ENCODE measurements at places on chromosomes 12 and 14.

DNA sequence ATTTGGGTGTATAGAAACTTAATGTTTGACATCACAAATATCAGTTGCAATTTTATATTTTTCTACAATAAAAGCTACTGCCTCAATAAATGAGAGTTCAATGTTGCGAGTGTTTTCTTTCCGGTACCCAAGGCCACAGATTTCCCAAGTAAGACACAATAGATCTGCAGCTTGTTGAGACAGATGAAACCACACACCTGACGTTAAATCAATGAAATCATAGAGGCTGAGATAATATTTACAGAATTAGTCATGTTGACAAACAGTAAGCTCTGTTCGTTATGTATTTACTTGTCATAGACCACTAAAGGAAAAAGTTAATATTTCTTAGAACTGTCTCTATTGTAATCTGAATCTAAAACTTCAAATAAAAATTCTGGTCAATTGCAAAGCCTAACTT, 49.2 kb upstream of the PTHLH start:
- no peaks in the 10 kb centered on the region for H3K36me3 ChIP-seq
- no peaks in the 10 kb centered on the region for H3K4me1 ChIP-seq
- peaks cover 3% of the 10 kb centered on the region for H3K27me3 ChIP-seq
- H3K4me3 ChIP-seq, result no peak overlapping the region
- no peak overlapping the region for H3K27ac ChIP-seq
- DNase-seq, result no peak

DNA sequence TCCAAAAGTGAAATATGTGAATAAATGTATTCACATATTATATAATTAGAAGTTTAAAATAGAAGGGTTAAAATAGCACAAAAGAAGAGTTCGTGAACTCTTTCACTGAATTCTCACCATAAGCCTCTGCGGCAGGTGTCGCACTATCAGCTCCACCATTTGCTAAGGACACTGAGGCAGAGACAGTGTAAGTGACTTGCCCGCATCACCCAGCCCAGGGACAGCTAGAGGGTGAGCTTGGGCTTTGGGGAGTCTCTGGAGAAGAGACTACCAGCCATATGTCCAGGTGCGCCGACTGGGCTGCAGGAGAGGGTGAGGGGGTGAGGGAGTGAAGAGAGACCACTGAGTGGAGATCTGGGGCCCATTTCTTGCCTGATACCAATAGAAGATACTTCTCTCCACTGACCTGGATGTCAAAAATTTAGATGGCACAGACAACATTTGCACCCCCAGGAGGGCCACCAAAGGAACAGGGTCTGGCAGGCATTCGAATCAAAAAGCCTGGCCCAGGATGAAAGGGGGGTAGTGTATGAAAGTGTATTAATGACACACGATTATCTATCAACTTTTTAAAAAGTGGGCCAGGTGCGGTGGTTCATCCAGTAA, 28.5 kb downstream of the FAIM2 start:
- no peak overlapping the region for H3K4me3 ChIP-seq
- DNase-seq, result no peak
- no peak overlapping the region for H3K27ac ChIP-seq
- peaks cover 2% of the 10 kb centered on the region for H3K27me3 ChIP-seq
- no peaks in the 10 kb centered on the region for H3K4me1 ChIP-seq
- H3K36me3 ChIP-seq, result no peaks in the 10 kb centered on the region

- no peaks in the 10 kb centered on the region for H3K4me1 ChIP-seq
- H3K27me3 ChIP-seq, result no peaks in the 10 kb centered on the region
- H3K36me3 ChIP-seq, result no peaks in the 10 kb centered on the region
Observed at GRCh38 chr14:97851428-97851995, 1054.3 kb downstream of the VRK1 start.

GRCh38 chr14:100834794-100835547, 9.1 kb downstream of the MEG3 start:
- H3K4me3 ChIP-seq, result no peak overlapping the region
- H3K27me3 ChIP-seq, result peaks cover 7% of the 10 kb centered on the region
- no peaks in the 10 kb centered on the region for H3K36me3 ChIP-seq
- no peaks in the 10 kb centered on the region for H3K4me1 ChIP-seq
- no peak overlapping the region for H3K27ac ChIP-seq

DNA sequence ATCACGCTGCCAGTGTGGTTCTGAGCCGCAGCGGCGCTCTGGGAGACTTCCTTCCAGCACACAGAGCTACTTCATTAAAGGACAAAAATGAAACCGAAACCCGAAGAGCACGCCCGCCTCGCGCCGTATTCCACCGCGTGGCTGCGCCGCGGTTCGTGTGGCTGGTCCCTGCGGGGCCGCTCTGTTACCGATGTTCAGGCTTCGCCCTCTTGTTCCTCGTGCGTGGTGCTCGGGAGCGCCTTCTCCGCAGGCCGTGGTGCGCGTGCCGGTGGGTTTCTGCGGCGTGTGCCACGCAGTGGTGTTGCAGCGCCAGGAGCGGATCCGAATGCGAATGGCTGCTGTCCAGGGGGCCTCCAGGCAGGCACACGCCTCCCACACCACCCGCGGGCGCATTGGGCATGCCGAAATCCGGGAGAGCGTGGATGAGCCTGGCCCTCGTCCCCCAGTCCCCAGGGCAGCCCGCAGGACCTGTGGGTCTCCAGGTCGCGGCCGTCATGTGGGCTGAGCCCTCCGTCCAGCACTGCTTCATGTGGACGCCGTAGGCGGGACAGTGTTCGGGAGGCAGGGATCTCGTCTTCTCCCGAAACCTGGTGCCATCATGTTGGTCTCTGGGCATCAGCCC, 91.2 kb downstream of the ADGRD1 start:
- H3K4me1 ChIP-seq, result no peaks in the 10 kb centered on the region
- no peaks in the 10 kb centered on the region for H3K36me3 ChIP-seq
- DNase-seq, result no peak
- H3K4me3 ChIP-seq, result no peak overlapping the region
- no peaks in the 10 kb centered on the region for H3K27me3 ChIP-seq
- no peak overlapping the region for H3K27ac ChIP-seq

GRCh38 chr12:80162177-80162576, 62.8 kb downstream of the OTOGL start:
- H3K27ac ChIP-seq, result no peak overlapping the region
- H3K36me3 ChIP-seq, result no peaks in the 10 kb centered on the region
- H3K27me3 ChIP-seq, result peaks cover 8% of the 10 kb centered on the region
- no peak for DNase-seq

GRCh38 chr14:68623307-68623706, 169.6 kb downstream of the ZFP36L1 start:
- H3K27me3 ChIP-seq, result no peaks in the 10 kb centered on the region
- H3K36me3 ChIP-seq, result peaks cover 6% of the 10 kb centered on the region
